Stimulated activated CD4-positive, alpha-beta T cell treated with anti-CD3 and anti-CD28 coated beads, Interleukin-4, amount 100 ng/mL, for 24 hours (primary cell): ENCODE measurements at places on chromosomes 11 and 22.

DNA sequence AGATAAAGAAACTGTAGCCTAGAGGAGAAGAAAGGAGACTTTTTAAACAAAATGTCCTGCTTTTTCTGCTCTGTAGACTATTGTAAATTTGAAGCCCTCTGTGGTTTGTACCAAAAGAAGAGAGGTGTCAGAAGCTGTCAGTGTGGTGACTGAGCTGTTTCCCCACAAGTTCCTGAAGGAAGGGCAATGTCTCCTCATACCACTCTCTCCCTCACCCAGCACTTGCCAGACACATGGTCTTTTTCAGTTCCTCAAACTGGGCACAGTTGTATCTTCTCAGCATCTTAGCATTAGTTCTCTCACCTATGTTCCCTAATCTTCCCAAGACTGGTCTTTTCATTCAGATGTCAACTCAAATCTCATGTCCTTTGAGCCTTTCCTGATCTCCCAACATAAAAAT lies 4.3 kb downstream of the BCO2 start:
- DNase-seq, result no peak

DNA sequence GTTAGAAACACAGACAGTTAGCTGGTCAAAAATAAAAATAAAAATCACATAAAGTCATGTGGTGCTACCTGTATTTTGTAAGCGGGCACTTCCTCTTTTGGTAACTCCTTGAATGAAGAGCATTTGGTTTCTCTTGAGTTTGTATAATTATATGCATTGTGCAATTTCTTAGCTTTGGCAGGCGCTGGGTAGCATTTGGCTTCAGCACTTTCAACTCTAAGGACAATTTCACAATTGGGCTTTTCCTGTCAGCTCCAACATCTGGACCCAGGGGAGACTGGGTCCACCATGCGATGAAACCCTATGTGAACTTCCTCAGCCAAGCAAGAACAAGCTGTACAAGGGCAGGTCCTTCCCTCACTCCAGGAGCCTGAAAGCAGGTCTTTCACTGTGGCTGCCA lies 169.1 kb downstream of the RRAS2 start:
- DNase-seq, result no peak

GRCh38 chr11:1211838-1212237 lies 11.0 kb upstream of the MUC5B start:
- DNase-seq, result no peak

- no peak for DNase-seq
These were observed 120.0 kb downstream of the KCNQ1 start for GRCh38 chr11:2564588-2565425.

DNA sequence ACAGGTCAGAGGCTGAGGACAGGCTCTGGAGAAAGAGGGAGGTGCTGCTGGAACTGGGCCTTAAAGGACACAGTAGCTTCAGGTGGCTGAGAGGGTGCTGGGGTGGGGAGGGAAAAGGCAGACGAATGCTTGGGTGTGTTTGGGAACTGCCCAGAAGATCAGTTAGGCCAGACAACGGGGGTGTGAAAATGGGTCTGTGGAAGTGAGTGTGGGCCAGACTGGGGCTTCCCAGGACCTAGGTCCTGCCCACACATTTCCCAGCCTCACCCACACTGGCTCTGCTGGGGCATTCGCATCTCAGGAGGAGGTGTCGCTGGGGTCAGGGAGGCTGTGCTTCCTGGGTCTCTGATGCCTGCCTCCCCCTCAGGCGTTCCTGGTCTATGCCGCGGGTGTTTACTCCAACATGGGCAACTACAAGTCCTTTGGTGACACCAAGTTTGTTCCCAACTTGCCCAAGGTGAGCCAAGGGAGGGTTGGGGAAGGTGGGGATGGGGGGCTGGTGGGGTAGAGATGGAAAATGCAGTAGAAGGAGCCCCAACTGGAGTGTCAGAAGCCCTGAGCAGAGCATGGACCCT lies 4.7 kb downstream of the DPP3 start:
- no peak for DNase-seq

DNA sequence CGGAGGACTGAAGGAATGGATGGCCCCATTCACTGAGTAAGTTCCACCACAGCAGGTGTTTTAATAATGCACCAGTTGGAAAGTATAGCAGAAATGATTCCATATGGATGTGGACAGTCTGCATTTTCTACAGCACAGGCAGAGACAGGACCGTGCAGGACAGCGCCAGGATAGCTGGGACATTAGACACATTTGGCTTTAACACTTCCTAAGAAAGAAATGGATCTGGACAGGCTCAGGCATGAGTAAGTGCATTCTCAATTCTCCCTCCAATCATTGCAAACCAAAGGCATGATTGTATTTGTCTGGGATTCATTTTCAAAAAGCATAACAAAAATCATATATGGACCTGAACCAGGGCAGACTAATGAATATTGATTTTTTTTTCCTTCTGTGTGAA lies 233.0 kb upstream of the POU2AF2 start:
- DNase-seq, result no peak

GRCh38 chr22:27105142-27106025 lies 448.0 kb downstream of the MIAT start:
- no peak for DNase-seq

DNA sequence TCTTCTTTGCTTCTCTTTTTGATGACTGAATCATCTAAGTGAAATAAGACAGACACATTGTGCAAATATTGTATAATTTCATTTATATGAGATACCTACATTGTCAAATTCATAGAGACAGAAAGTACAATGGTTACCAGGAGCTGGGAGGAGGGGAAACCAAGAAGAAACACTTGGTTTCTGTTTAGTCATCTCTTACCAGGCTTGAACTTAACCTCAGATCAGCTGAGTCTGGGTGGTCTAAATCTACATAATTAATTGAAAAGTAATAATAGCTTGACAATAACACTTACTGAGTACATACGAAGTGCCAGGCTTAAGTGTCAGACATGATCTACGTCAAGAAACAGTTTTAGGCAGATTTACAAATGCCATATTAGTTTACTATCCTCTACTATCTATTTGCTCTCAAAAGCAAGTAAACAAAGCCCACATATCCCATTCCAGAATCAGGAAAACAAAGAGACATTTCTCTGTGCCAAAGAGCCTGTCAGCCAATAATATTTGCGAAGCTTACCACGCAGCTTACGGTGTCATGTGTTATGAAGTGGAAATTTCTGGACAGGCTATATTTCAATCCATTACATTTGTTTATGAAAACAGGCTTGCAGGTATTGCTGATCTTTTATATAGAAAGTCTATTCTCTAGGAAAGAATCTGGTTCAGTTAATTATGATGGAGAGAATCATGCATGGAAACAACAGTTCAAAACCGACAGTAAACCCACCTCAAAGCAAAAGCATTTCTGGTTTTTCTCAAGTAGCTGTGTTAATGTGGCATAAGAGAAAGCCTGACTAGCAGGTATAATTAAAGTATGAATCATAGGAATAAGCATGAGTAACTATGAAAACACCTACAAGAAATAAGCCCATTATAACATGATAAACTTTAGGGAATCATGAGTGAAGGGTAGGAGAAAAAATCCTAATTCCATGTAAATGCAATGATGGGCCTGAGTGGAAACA lies 2.7 kb upstream of the ARHGAP42 start:
- no peak for DNase-seq

DNA sequence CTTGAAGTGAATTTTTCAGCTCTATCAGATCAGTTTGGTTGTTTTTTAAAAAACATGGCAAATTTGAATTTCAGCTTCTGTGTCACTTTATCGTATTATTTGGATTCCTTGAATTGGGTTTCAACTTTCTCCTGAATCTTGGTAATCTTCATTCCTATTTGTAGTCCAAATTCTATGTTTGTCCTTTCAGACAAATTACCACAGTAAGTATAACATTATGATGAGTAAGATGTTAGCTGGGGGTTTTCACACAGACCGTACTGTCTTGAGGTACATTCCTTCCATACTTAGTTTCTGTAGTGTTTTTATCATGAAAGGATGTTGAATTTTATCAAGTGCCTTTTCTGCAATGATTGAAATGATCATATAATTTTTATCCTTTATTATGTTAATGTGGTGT lies 28.0 kb downstream of the OR5B17 start:
- no peak for DNase-seq

- DNase-seq, result no peak
These were observed 31.3 kb upstream of the LRRC55 start for GRCh38 chr11:57150454-57150917.

- DNase-seq, result no peak
These were observed 16.9 kb downstream of the CTNND1 start for GRCh38 chr11:57778318-57779037.

DNA sequence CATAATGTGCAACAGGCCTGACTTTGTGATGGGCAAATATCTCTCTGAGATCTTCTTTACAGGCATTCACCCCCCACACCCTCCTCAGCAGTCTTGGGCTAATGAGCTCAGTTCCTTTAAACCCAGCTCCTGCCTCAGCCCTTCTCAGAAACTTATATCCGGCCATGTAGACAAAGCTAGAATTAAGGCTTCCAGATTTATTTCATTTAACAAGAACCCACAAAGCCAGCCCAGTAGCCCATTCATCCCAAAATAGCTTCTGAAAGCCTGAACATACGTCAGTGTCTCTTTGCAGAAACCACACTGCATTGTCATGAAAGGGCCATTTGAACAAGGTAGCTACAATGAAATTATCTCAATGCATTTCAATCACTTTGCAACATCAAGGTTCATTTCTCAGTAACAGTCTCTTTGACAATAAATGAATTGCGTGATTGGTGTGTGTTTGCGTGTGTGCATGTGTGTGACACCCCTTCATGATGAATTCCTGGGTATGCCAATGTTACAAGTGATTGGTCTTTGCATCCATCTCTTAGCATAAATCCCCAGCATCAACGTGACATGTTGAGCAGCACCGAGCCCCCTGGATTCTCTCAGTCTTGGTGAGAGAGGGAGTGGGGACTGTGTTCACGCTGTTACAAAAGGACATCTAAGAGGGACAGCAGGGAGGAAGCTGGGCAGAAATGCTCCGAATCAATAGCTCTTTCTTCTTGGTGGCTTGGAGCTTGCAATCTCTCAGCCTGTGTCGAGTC lies 299.6 kb downstream of the KIRREL3 start:
- no peak for DNase-seq

- no peak for DNase-seq
These were observed 141.6 kb downstream of the CRYBB2 start for GRCh38 chr22:25360891-25361645.

- DNase-seq, result no peak
These were observed 31.3 kb downstream of the LRRC10B start for GRCh38 chr11:61539831-61540357.

- DNase-seq, result no peak
These were observed 423.4 kb upstream of the SYN3 start for GRCh38 chr22:33481550-33481949.

DNA sequence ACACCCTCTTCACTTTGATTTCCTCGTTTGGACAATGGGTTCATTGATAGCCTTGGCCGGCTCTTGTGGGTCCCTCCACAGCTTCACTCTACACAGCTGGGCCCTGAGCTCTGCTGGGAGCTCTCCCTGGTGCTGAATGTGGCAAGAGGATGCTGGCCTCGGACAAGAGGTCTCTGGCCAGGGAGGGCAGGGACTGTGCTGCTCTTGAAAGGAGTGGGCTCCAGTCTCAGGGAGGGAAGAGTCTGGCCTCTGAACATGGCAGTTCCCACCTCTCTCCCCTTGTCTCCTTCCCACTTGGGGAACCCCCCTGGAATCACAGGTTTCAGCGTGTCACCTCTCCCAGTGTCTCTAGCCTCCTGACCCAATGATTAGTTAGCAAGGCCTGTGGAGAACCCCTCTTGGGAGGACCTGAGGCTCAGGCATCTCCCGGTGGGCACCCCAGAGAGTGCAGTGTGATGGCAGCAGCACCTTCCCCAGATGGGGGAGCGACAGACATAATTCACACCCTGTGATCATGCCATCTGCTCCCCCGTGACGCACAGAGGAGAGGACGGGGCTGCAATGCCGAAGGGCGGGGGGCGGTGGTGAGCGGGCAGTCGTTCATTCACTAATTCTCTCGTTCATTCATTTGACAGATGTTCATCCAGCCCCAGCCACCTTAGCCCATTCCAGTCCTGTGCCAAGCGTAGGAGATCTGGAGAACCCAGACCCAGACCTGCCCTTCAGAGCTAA lies 2.8 kb upstream of the CABP7 start:
- no peak for DNase-seq

- DNase-seq, result no peak
These were observed 45.4 kb downstream of the RRP8 start for GRCh38 chr11:6557761-6558674.

DNA sequence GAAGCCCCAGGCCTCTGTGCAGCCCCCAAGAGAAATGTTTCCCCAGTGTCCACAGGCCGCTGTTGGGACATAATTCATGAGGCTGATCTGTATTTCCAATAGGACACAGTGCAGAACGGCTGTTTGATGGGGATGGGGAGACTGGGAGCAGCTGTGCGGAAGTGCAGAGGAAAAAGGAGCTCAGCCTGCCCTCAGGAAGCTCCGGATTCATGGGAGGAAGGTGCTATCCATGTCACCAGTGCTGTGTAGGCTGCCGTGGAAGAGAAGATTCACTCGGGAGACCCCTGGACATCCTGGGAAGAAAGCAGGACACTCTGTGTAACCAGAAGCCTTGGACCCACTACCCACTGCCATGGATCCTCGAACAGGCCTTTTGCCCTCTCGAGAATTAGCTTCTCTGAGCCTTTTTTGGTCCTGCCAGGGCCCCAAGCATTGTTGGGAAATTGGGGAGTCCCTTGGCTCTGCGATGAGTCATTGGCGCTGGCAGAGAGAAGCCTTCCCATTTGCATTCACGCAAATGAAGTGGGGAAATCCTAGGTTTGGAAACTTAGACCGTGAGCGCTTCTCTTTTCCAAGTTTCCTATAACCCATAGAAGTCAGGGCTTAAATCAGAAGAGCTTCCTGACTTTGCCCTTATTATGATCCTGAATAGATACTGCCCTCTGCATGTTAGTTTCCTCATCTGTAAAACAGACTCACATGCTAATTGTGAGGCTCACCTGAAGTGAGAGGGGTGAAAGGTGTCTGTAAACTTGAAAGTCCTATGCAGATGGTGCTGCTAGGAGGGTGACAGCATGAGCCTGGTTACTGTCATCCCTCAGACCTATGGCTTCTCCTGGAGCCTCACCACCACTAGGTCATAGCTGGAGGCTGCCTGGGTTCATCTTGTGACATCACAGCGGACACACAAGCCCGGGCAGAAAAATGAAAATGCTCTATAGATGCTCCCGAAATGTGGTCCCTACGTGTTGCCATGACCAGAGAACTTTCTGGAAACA lies 229.2 kb upstream of the B3GAT1 start:
- DNase-seq, result no peak

GRCh38 chr11:65882120-65883057 lies 2.8 kb downstream of the CTSW start:
- DNase-seq, result no peak
